ENCODE measurements at places on chromosomes 2 and 18.

GRCh38 chr2:12816379-12817306 lies 99.9 kb downstream of the TRIB2 start:
- DNase-seq: no peak

DNA sequence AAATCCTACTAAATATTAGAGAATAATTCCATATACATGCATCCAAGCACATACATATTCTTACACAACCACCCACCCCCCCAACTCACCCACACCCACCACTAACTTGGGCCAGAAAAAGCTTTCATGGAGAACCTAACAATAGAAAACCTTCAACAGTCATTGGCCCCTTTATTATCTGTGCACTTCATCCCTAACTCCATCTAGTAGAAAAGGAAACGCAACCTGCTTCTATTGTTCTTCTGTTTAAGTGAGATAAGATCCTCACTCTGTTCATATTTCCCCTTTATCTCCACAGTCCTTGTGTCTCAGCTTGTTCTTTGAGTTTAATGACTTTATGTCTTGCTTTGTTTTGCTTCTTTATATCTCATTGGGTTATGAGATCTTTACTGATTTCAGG lies 1740.2 kb upstream of the CELF4 start:
- no peak for DNase-seq

GRCh38 chr2:68103709-68104055 lies 40.9 kb upstream of the C1D start:
- DNase-seq: no peak

DNA sequence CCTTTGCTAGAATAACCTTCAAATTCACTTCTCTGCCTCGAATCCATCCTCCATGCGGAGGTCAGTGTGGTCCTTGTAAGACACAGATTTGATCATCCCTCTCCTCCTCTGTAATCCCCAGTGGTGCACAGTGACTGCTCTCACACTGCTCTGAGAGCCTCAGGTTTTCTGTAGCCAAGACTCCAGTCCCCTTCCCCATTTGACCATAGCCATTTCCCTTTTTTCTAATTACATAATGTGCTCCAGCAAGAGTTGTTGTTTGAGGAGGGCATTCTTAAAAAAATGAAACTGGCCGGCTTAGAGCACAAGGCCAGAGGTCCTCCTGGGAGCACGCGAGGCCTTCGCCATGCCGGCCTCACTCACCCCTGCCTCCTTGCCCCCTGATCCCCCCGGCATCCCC lies 34.7 kb upstream of the LPIN1 start:
- DNase-seq: no peak

GRCh38 chr2:29802986-29803385 lies 118.4 kb downstream of the ALK start:
- no peak for DNase-seq

- DNase-seq: no peak
These were observed 222.2 kb upstream of the ITGA4 start for GRCh38 chr2:181235011-181235410.

GRCh38 chr2:95345081-95345562 lies 48.0 kb downstream of the KCNIP3 start:
- no peak for DNase-seq

- no peak for DNase-seq
These were observed 31.1 kb downstream of the ACSL3 start for GRCh38 chr2:222891890-222892289.

GRCh38 chr2:41400088-41400665 lies 647.6 kb upstream of the PKDCC start:
- DNase-seq: no peak

GRCh38 chr2:107986278-107987217 lies at the start of gene SLC5A7:
SLC5A7 (plus strand) TSS chr2:107986524; CDS start chr2:107988156, 1,632 bp downstream.
- DNase-seq: no peak

- DNase-seq: no peak
These were observed at the start of gene SCN1A for GRCh38 chr2:166127217-166128155. SCN1A (minus strand) TSS chr2:166128020; CDS start chr2:166073621, 54,399 bp downstream.

- DNase-seq: no peak
These were observed 129.3 kb downstream of the ZNF236 start for GRCh38 chr18:76951456-76952247.

GRCh38 chr2:31812051-31812798 lies 198.6 kb downstream of the MEMO1 start:
- no peak for DNase-seq

DNA sequence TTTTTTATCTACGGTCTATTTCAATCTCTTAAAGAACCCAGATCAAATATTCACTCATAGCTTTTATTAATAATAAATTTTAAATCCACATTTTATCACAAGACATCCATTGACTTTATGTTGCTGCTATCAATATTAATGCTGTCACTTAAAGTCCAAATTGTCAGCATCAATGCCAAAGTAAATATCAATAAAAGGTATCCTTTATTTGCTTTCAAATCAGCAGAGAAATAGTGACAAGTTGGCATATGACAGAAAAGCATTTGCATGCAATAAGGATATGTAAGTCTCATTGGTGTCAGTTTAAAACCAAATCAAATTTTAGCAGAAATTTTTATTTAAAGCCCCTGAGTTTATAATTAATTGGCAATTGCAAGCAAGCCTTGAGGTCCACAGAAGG lies 775.4 kb downstream of the ADCYAP1 start:
- DNase-seq: no peak

DNA sequence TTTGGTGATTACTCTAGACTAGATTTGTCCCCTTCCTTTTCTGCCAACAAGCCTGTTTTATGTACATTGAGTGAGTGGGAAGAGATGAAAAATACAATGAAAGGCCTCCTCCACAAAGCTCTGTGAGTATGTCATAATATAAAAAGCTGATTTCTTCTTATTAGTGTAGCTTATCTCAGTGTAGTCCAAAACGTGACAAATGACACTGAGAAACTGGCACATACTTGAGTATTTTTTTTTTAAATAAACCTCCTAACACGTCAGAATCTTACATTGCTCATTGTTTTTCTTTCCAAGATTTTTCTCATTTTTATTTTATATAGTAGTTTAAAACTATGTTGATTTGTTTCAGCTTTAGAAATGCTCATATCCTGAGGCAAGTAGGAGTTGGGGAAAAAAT lies 17.9 kb upstream of the FIGN start:
- DNase-seq: no peak

DNA sequence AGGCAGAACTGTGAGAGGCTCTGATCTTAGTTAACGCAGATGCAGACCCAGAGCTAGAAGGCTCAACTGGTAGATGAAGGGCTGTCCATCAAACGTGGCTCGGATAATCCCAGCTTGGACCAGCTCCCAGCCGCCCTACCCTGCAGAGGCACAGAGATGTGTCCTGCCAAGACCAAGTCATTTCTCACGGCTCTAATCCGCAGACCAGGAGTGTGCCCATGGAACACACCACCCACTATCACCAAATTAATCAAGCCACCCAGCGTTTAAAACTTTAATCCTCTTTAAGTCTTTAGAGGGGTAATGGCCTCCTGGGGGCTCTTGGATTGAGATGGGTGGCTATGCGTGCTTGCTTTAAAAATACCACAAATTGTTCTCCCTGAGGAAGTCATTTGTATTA lies 17.5 kb downstream of the LYPD1 start:
- no peak for DNase-seq
